ENCODE measurements at places on chromosomes 12 and 14.

DNA sequence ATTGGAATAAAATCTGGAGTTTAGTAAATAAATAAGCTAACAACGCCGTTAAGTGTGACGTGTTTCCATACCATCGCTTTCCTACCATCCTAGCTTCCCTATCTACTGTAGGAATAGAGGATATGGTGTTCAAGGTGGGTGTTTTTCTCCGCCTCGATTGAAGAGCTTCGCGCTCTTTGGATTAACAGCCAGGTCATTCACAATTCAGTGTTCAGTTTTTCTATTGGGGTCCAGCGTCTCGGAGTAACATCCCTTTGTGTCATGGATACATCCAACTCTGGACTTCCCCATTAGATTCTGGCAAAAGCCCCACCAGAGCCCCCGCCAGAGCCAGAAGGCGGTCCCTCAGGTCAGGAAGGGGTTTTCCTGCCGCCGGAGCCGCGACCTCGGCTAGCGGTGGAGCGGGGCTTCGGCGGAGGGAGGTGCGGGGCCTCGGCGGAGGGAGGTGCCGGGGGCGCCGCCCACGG, 1.2 kb upstream of the SRGAP1 start:
- DNase-seq, result no peak

GRCh38 chr12:51848841-51849735, 570 bp upstream of the FIGNL2 start:
- no peak for DNase-seq

- no peak for DNase-seq
Measured at GRCh38 chr12:25051656-25052195, 102.8 kb upstream of the BCAT1 start.

GRCh38 chr12:21881965-21882364, 59.3 kb downstream of the ABCC9 start:
- DNase-seq, result no peak

DNA sequence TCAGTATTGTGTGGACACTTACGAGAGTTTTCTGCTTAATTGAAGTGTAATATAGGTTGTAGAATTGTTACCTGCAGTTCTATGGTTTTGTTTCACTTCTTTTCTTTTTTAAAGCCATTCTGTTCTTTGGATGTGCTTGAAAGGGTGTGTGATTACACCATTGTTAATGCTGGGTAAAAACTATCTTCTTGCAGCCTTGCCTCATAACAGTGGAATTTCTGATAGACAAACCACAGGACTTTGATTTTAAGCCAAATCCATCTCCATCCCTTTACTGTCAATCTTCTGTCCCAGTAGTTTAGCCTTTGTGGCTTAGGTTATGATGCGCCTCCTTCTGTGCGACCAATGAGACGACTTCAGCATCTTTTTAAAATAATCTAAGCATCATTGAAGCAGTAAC, 182.3 kb downstream of the PELI2 start:
- DNase-seq, result peak; percentile 76

DNA sequence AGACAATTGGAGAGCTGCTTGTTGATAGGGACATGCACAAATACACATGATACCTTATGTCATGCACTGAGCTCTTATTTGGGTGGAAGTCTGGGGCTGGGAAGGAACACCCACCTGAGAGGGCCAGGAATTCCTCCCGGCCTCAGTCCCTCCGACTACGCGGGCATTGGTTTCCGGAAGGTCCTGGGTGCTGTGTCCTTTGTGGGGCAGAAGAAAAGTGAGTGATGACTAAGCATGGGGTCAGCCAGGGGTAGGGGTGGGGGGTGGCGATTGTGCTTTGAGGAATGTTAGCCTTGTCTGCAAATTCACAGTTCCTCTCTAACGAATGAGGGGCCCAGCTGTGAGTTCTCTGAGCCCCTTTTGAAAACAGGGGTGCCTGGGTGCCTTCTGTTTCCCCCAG, 798 bp downstream of the CELA1 start:
- peak; percentile 8 for DNase-seq

DNA sequence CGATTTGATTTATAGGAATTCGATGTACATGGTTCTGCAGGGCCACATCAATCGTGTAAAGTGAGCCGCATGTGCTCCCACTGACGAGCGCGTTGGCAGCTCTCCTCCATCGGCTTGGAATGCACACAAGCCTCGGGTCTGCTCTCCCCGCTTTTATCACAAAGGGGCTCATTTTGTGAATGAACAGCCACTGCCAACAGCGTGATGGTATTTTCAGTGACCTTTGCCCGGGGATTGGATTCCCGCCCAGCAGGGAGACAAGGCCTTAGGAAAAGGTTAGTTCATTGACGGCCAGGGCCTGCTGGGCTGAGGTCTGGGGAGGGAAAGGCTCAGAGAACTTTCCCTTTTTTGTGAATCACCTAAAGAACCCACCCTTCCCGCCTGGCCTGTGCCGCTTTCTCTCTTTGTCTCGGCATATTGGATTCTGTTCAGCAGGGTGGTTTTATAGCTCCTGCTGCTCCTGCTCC, 232.1 kb downstream of the MSRB3 start:
- peak; percentile 54 for DNase-seq

GRCh38 chr14:96581902-96582301, 79.7 kb downstream of the PAPOLA start:
- no peak for DNase-seq

DNA sequence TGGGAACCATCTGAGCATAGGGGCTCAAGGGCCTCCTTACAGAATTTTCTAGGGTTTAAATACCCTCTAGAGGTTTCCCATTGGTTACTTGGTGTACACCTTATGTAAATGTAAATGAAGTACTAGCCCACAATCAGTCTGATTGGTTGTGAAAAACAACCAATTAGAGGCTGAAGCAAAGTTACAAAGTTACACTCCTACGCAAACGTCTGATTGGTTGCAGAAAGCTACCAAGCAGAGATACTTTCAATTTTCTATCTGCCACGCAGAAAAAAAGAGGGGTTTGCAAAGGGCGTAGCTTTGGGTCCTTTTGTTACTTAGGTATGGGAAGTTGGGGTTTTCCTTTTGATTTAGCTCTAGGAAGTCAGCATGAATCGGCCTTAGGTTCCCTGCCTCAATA, 1.8 kb upstream of the TMEM19 start:
- DNase-seq, result no peak

DNA sequence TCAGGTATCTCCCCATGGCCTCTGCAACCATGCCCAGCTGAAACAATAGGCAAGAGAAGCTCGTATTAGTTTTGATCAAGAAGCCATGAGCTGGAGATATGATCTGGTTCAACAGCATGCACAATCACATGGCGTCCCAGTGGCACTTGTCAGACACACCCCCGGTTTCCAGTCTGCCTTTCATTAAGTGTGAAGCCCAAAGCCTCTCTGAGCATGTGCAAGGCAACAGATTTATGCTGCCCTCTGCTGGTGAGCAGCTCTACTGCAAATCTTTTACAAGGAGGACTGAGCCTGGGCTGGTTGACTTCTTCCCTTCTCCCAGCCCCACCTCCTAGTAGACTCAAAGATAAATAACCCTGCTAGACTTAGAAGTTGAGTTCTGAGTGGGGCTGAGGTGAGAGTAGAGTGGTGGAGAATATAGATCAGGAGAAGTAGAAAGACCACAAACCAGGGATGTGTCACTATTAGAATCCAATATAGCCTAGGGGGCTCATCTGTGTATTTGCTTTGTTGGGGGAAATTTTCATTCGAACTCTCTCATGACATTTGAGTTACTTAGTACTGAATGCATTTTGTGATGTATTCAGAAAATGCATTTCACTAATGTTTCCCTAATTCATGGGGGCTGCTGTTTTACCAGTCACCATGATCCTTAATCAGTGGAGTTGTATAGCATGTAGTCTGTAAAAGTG, 53.7 kb upstream of the MBIP start:
- DNase-seq, result peak; percentile 69

- peak; percentile 66 for DNase-seq
Measured at GRCh38 chr12:121334513-121335343, 17.5 kb downstream of the ANAPC5 start.

- DNase-seq, result no peak
Measured at GRCh38 chr14:70018713-70019211, 139.5 kb downstream of the SMOC1 start.

- DNase-seq, result peak; percentile 51
Measured at GRCh38 chr14:69535230-69535848, 39.3 kb downstream of the CCDC177 start.

- DNase-seq, result no peak
Measured at GRCh38 chr12:1766110-1766509, 54.3 kb upstream of the LRTM2 start.

DNA sequence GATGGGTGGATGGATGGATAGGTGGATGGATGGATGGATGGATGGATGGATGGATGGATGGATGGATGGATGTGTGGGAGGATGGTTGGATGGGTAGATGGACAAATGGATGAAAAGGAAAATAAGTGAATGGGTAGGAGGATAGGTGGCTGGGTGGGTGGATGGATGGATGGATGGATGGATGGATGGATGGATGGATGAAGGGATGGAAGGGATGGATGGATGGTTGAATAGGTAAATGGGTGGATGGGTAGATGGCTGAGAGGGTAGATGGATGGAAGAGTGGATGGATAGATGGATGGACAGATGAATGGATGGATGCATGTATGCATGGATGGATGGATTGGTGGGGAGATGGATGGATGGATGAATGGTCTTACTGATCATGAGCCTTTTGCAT, 36.5 kb downstream of the MAP1LC3B2 start:
- DNase-seq, result no peak

DNA sequence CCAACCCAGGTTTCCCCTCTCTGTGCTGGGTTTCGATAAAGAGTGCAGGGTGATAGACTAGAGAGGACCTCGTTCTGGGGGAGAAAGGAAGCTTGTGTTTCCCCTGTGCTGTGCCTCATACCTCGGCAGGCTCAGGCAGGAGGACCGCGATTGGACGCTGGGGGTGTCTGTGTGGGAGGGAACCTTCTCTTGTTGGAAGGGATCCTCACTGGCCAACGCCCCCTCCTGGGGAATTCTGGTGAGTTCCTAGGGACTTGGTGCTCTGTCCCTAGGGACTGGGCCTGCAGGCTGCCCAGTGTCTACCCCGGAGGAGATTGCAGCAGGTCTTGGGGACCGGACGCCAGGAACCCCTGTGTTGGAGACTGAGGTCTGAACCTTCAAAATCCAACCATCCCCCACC, 157.4 kb upstream of the PRMT8 start:
- no peak for DNase-seq

GRCh38 chr12:53677800-53678148, 1.9 kb upstream of the ATP5MC2 start:
- DNase-seq, result peak; percentile 8

- DNase-seq, result no peak
Measured at GRCh38 chr12:89156340-89156739, 196.0 kb downstream of the DUSP6 start.

DNA sequence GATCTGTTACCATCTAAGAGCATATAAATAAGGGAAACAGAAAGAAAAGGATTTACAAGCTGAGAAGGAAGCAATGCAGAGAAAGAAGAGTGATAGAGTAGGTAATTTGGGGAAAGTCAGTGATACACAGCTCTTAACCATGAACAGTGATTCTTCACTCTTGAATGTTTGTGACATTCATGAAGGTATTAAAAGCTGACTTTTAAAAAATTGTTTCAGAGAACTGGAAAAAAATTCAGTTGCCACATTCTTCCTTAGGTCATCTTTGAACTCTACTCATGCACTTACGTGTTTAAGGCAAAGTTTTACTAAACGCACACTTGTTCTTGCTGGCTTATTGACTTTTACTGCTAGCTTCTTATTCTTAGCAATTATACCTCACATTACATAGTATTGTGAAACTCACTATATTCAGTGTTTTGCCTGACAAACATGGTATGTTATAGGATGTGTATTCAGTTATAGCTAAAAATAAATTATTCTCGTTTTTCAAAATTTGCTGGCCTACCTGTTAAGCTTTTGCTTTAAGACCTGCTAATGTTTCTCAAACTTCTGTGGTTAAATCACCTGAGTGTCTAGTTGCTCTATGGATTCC, 10.9 kb downstream of the HIF1A start:
- no peak for DNase-seq

DNA sequence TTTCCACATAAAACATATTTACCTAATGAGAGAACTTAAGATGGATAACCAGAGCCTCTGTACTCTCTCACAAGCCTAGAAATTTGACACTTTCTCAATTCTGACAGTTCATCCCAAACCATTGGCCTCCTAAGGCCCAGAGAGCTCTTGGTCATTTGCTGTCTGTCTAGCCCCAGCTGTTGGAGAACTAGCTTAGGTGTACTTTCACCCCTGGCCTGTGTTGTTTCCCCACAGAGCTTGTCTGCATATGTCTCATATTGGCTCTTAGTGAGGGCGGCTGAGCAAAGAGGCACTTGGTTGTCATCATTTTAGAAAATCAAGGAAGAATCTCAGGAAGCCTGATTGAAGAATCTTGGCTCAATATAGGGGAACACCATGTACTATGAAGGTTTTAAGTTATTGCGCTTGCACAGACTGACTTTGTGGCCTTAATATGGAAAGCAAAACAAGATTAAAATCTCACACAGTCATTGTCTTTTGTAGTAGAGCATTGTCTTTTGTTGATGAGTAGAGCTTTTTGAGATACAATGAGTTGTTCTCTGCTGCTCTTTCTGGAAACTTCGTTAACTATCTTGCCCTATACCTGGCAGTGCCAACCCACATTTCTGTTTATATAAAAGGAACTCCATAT, 324.6 kb downstream of the RAD51B start:
- no peak for DNase-seq

- DNase-seq, result peak; percentile 74
Measured at GRCh38 chr14:102071283-102071998, 15.4 kb downstream of the HSP90AA1 start.

DNA sequence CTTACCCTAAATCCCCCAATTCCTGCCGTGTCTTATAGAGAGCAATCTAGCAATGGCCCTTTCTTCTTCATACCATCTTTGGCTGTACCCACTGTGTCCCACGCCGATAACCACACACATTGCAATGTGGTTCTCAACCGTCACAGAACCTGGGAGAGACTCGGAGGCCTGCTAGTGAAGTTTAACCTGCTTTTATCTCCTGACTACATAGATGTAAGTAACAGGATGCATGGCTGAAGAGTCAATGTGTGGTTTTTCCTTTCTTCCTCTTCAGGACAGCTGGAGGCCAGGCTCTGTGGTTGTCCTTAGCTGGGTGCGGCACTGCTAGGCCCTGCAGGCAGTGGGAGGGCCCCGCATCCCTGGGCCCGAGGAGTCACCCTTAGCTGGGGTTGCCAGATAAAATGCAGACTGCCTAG, 51.3 kb downstream of the ZNF664 start:
- DNase-seq, result no peak

DNA sequence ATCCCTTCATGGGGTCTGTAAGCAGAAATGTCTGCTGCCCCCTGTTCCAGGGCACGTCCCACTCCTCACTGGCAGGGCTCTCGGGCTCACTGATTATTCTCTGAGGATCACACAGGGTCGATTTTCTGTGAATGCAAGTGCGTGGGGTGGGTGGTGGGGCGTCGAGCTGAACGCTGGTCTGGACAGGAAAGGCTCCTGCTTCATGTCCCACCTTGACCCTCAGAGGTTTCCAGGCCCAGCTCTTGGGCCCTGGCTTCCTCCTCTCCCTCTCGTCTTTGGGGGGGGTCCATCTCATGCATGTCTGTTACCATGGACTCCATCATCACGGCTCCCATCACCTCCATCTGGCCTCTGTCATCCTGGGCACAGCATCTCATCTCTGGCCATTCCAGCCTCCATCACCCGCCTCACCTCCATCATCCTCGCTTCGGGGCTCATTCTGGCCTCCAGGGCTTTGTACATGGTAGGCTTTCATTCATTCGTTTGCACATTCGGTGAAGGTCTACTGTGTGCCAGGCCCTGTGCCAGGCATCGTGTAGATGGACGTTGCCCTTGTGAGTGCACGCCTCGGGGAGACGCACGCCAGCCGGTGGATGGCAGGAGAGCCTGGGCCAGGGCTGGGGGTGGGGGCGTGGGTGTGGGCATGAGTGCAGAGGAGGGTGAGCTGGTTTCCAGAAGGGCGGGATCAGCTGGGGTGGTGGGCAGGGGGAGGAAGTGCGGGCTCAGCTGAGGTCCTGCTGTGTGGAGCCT, 34.7 kb downstream of the RTL1 start:
- no peak for DNase-seq
